ENCODE measurements at places on chromosomes 3 and 15.

GRCh38 chr15:31446546-31446945 lies 119.9 kb downstream of the KLF13 start:
- no peak for DNase-seq

DNA sequence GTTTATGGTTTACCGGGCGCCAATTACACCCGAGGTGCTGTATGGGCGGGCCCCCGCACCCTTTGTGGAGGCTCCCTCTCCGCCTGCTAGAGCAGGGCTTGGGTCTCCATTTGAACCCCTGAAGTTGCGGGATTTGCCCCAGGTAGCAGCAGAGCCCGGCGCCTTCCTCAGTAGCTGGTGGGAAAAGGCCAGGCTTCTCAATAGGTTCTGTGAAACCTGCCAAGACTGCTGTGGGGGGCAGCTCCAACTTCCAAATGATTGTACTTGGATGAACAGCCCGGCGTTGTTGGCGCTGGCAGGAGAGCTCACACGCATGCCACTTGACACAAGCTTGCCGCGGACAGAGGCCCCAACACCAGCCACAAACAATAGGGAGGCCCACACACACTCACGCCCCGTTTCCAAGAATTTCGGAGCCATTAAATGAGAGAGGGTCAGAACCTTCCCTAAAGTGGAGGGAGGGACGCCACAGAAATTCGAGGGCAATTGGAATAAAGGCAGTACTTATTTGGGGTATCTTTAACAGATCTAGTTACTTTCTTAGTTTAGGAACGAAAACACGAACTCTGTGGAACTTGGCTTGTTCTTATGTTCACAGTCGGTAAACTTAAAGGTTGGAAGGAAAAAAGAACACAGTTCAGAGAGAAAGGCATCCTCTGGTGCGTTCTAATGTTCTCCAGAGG lies 1.4 kb downstream of the EPHB3 start:
- DNase-seq, result no peak

DNA sequence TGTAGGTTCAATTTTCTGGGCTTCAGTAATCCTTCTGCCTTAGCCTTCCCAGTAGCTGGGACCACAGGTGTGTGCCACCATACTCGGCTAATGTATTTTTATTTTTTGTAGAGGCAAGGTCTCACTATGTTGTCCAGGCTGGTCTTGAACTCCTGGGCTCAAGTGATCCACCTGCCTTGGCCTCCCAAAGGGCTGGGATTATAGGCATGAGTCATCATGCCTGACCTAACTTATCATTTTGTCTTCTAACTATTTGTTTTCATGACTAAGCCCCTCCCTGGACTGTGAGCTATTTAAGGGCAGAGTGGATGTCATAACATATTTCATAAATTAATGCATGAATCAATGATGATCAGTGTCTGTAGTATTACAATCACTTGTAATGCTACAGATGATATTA lies 56.1 kb upstream of the PIAS1 start:
- no peak for DNase-seq

DNA sequence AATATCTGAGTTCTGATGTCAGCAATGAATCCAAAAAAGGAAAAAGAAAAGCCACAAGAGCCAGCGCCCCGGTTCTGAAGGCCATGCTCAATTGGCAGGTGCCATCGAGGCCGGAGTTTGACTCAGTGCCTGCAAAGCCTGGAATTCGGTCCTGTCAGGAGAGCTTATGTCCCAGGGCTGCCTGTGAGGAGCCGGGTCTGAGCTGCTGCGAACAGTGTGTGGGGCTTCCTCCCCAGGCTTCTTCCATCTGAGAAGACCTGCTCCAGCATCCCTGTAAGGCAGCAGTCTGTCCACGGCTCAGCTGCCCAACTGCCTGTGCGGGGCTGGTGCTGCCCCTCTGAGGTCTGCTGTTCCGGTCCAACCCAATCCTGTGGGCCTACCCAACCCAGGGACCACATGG lies 46.1 kb downstream of the ROPN1B start:
- no peak for DNase-seq

DNA sequence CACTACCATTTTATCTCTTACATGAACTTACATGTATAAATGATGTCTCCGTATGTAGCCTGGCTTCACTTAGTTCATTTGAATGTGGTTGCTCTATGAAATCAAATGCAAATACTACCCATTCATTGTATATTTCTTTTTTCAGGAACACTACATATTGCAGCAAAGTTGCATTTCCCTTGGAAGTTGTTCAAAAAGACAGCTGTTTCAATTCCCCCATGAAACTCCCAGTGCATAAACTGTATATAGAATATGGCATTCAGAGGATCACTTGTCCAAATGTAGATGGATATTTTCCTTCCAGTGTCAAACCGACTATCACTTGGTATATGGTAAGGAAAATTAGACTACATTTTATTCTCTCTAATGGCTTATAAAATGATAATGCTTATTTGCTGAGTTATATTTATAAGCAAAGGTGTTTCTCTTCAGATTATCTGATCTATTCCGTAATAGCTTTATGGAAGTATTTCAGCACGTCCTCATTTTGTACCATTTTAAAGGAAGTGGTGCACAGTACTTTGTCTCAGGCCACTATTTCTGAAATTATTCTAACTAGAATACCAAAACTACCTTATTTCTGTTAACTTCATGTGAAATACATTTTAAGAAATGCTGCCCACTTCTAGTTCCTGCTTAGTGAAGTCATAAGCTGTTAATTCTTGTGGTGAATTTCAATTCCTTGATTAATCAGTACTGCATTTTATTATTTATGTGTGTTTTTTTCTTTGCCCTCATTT lies 95.1 kb downstream of the IL1RAP start:
- DNase-seq, result peak; percentile 71

DNA sequence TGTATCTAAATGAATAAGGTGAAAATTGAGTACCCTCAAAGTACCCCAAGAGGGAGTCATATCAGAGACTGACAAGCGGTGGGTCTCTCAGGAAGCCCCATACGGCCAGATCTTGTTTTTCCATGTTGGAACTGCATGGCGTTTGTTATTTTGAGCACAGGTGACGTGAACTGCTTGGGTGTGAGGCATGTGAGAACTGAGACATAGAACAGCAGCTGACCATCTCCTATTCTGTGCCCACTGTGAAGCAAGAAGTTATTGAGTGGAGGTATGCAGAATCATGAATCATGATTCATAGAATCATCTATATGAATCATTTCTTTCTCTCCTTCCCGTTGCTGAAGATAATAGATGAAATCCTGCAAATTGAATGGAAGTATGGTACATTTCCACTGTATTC lies 4.6 kb downstream of the VPS8 start:
- DNase-seq, result no peak

Data from inflammatory macrophage (primary cell).